ENCODE measurements at places on chromosomes 1 and 21.

- DNase-seq: no peak
These were observed 57.8 kb downstream of the RUNX3 start for GRCh38 chr1:24872061-24872850.

DNA sequence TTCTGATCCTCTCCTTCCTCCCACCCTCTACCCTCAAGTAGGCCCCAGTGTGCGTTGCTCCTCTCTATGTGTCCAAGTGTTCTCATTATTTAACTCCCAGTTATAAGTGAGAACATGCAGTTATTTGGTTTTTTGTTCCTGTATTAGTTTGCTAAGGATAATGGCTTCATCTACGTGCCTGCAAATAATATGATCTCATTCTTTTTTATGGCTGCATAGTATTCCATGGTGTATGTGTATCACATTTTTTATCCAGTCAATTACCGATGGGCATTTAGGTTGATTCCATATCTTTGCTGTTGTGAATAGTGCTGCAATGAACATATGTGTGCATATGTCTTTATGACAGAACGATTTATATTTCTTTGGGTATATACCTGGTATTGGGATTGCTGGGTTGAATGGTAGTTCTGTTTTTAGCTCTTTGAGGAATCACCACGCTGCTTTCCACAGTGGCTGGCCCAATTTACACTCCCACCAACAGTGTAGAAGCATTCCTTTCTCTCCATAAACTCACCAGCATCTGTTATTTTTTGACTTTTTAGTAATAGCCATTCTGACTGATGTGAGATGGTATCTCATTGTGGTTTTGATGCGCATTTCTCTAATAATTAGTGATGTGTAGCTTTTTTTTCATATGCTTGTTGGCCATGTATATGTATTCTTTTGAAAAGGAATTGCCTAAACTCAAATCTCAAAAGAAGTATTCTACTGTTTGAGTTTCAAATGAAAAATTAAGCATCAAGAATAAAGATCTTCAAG is 116.9 kb downstream of the ETS2 start:
- no peak for DNase-seq

DNA sequence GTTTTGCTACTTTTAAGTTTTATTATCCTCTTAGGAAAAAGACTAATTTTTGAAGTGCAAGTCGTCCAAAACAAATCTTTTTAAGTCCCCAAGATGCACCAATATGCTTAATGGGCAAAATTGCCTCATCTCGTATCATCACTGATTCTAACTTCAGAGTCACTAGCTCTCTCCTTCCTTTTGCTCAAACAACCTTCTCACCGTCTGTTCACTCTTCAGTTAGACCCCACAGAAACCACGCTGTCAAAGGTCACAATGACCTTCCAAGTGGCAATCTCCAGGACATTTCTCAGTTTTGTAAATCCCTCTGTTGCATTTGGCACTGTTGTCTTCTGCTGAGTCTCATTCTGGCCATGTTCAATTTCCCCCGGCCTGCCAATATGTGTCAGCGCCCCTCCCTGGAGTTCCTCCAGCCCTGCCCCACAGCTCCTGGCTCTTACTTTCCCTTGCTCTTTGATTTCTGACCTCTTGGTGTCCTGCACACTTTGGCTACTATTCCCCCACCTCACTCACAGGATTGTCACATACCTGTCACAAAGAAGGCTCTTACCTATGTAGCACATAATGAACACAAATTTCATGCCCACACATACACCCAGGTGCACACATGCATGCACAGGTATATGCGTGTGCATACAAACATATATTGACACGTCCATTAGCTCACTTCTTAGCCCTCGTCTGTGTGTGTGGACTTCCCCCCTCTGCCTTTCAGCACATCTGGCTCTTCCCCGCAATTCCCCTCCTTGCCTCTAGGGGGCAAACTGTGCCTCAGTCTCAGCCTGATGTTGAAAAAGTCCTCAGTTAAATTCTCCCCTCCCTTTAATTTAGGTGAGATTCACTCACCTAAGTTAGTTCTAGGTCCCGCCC is 354.0 kb upstream of the DUSP10 start:
- DNase-seq: no peak

GRCh38 chr1:157781048-157781447 is 4.1 kb upstream of the FCRL2 start:
- no peak for DNase-seq

GRCh38 chr1:197027359-197027758 is 39.7 kb downstream of the F13B start:
- peak; percentile 18 for DNase-seq

Measured in epithelial cell of prostate (primary cell).